Cardiac septum (tissue), 1 donor: ENCODE measurements at places on chromosomes 16 and 17. TPM values are rescaled to one million over a fixed set of nuclear protein-coding genes. Genes with fewer than 3 reads are reported as not detected.

SLC47A1 gene
- 11.8 TPM for total RNA-seq

KRTAP4-12 gene
- total RNA-seq, result not detected

KRTAP2-2 gene
- total RNA-seq, result not detected

ZNF48 gene
- total RNA-seq, result 6.1 TPM

KRTAP9-7 gene
- not detected for total RNA-seq

TBX4 gene
- total RNA-seq, result 0.05 TPM

C16orf86 gene
- total RNA-seq, result 5.6 TPM

GCGR gene
- not detected for total RNA-seq

MT1X gene
- 24.6 TPM for total RNA-seq

ADORA2B gene
- total RNA-seq, result 1.3 TPM

NUFIP2 gene
- total RNA-seq, result 39.2 TPM

SHCBP1 gene
- total RNA-seq, result 0.54 TPM

MYH3 gene
- 1.5 TPM for total RNA-seq

MRM3 gene
- 15.9 TPM for total RNA-seq

PPP1R27 gene
- total RNA-seq, result 0.32 TPM

DNA sequence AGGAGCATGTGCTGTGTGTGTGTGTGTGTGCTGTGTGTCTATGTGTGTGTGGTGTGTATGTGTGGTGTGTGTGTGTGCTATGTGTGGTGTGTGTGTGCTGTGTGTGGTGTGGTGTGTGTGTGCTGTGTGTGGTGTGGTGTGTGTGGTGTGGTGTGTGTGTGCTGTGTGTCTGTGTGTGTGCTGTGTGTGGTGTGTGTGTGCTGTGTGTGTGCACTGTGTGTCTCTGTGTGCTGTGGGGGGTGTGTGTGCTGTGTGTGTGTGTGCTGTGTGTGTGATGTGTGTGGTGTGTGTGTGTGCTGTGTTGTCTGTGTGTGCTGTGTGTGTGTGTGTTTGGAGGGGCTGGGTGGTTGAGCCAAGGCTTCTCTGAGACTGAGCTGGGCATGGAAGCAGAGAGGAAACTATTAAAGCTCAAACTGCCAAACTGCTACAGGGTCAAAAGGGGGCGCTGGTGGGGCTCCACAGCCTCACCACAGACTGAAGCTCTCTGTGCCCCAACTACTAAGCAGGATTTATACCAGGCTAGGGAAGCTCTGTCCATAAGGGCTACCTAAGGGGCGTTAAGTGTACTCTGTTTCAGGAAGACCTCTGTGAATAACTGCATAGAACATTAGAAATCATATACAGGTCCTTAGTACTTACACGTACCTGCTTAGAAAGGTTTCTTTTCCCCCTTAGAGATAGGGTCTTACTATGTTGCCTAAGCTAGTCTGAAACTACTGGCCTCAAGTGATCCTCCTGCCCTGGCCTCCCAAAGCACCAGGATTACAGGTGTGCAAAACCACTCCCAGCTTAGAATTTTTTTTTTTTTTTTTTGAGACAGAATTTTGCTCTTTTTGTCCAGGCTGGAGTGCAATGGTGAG, 27.8 kb upstream of the GHDC start:
- DNase-seq, result no peak

DNA sequence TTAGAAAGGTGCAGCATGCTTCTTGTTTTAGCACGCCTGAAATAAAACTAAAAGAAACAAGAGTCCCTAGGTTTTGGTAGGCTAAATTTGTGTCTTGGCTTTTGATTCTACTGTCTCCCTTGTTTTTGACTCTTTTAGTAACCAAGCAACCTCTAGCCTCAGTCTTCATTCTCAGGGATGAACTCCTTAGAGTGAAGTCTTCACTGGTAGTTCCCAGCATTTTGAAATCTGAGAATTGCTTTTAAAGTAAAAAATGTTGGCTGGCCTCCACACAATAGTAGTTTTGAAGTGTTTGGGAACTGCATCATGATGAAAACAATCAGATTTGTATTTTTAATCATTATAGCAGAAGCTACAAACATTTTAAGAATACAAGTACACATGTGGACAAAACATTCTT, 6.1 kb upstream of the CDR2 start:
- DNase-seq, result no peak

DNA sequence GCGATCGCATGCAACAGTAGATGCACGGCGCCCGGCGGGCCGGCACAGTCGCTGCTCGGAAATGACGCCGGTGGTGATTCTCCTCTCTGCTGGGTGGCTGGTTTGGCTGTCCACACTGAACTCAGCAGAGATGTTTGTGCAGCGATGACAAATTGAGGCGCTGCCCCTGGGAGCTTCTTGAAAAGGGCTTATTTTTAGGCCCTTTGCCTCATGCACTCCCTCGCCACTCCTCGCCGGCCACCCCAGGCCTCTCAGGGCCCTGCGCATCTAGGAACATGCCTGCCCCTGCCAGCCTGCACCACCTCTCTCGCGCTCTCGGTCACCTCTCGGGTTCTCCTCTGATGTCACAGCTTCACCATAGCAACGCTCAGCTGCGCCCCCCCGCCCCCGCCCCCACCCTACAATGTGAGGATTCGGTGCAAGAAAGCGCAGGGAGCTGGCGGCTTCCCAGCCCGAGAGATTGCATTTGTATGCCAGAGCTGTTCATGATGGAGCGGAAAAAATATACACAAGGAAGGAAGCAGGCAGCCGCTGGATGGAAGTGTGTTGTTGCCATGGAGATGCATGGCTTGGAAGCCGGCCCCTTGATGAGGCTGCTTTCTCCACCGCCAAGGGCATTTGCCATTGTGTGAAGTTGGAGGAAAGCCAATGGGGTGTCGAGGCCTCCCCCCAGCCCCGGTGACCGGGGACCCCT, 81.3 kb upstream of the PLCG2 start:
- DNase-seq, result no peak

- no peak for DNase-seq
Measured at GRCh38 chr16:83541231-83541630, 266.5 kb upstream of the HSBP1 start.

DNA sequence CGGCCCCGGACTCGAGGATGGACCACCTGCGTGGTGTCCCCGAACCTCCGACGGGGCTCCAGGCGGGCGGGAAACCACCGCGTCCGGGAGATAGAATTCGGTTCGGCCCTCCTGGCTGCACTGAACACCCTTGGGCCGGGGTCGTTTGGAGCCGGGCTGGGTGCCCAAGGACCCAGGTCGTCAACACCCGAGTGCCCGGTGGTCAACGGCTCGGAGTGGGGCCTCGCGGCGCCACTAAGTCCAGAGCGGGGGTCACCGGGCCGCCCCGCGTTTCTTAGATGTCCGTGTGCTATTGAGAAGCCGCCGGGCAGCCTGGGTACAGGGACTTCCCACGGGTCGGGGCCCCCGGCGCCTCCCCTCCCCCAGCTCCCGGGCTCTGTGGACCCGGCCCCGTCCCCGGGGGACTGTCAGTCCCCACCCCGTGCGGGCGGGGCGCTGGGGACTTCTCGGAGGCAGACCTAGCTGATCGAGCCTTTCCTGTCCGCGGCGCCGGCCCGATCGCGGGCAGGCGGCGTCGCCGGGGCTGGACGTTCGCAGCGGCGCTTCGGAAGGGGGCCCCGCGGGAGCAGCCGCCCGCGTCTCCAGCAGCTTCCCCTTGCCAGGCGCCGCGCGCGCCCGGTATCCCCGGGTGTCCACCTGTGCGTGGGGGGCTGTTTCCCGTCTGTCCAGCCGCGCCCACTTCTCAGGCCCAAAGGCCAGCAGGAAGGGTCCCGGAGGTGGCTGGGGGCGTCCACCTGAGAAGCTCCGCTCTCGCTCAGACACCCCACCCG, 655 bp upstream of the NPTX1 start:
- DNase-seq, result no peak

GRCh38 chr17:37301288-37301687, 74.5 kb upstream of the C17orf78 start:
- DNase-seq, result no peak

- no peak for DNase-seq
Measured at GRCh38 chr17:76556765-76557367, 17.0 kb downstream of the PRCD start.

- no peak for DNase-seq
Measured at GRCh38 chr16:78221892-78222291, 122.4 kb downstream of the WWOX start.

- no peak for DNase-seq
Measured at GRCh38 chr17:50626037-50626574, 8.6 kb upstream of the ABCC3 start.

- no peak for DNase-seq
Measured at GRCh38 chr17:51493206-51493605, 232.9 kb downstream of the UTP18 start.

DNA sequence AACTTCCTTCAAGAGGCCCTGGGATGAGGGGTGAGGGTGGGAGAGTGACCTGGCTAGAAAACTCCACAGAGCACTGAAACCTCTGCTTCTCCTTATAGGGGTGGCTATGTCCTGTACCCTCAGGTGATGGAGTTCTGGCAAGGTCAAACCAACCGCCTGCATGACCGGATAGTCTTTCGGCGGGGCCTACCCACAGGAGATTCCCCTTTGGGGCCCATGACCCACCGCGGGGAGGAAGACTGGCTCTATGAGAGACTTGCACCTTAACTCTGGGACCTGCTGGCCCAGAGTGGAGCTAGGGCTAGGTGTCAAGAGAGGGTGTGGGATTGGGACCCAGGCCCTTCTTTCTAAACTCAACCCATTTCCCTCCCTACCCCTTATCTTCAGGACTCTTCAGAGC, 5.1 kb downstream of the PNPO start:
- no peak for DNase-seq

DNA sequence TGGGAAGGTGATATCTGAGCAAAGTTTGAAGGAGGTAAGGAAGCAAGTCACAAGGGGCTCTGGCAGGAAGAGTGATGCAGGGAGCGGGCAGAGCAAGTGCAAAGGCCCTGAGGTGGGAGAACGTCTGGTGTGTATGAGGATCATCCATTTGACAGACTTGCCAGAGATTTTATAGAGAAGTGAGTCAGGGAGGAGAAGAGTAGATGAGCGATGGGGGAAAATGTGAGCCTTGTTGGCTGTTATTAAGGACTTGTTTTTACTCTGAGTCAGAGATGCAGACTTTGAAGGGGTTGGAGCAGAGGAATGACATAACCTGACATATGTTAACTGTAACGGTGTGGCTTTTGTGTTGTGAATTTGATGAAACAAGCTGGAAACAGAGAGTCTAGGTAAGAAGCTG, 3.5 kb upstream of the CLEC10A start:
- DNase-seq, result no peak

DNA sequence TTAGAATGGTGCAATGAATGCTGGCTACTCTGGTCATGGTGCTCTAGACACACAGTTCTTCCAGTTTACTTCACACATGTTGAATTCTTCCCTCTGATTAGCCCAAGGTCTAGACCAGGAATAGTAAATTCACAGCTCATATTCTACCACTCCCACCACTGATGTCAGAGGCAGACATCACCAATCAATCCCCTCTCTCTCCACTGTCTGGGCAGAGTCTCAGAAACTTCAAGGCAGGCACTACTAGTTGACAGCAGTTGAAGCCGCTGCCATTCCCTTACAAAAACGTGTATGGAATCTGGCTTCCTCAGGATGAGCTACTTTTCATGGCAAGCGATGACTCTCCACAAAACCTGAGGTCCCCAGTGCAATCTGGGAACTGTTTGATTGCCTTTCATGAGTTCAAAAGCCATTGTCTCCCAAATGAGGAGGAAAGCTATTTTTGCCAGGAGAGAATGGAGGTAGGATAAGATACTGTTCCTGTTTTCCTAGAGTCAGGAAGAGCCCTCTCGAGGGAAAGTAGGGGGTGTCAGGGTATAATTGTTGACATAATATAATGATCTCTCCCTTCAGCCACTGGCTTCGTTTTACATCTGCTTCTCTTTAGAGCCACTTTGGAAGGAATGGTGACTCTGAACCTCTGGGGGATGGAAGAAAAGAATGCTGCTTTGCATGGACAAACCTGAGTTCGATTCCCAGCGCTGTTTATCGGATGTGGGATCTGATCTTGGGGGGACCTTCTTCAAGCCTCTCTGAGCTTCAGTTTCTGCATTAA, 90.0 kb downstream of the FOXL1 start:
- no peak for DNase-seq

DNA sequence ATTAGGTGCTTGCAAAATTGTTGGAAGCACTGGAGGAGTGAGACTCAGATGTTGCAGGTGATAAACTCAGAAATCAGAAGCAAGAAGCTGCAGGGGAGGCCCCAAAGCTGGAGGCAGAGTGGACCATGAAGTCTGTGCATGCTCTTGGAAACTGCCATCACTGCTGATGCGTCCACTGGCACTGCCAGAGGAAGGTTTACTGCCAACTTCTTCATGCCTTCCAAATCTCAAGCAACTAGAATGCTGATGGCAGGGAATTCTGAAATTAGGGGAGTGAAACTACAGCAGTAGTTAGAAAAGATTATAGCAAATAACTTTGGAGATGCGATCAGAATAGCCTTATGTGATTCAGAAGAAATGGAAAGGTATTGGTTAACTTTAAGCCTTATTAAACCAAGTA, 277.1 kb upstream of the SDK2 start:
- no peak for DNase-seq

- peak; percentile 90 for DNase-seq
Measured at GRCh38 chr16:28494121-28494851, at the start of gene APOBR. APOBR (plus strand) TSS chr16:28494643; CDS start chr16:28494682, 39 bp downstream.

GRCh38 chr17:39648616-39649366, 11.8 kb downstream of the STARD3 start:
- no peak for DNase-seq

GRCh38 chr16:14564861-14565687, 65.0 kb downstream of the PARN start:
- DNase-seq, result no peak

DNA sequence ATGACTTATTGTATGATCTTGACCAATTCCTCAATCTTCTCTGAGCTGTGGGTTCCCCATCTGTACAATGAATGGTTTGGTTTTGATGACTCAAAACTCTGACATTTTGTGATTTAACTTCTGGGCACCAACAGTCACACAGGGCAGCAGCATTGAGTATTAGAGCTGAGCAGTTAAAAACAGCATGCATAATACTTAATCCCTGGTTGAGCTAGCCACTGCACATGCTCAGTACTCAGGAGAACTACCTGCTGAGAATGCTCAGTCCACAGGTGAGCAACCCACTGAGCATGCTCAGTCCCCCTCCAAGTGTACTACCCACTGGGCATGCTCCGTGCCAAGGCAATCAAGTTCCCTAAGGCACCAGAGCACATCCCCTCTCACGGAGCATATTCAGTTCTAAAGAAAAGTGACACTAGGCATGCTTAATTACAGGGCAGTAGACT, 68.7 kb downstream of the AIPL1 start:
- DNase-seq, result no peak

- DNase-seq, result no peak
Measured at GRCh38 chr16:27759967-27760788, 210.2 kb downstream of the KATNIP start.

GRCh38 chr16:28623172-28623711, 13.4 kb upstream of the SULT1A1 start:
- no peak for DNase-seq
